ENCODE measurements at places on chromosomes 1 and 21.

DNA sequence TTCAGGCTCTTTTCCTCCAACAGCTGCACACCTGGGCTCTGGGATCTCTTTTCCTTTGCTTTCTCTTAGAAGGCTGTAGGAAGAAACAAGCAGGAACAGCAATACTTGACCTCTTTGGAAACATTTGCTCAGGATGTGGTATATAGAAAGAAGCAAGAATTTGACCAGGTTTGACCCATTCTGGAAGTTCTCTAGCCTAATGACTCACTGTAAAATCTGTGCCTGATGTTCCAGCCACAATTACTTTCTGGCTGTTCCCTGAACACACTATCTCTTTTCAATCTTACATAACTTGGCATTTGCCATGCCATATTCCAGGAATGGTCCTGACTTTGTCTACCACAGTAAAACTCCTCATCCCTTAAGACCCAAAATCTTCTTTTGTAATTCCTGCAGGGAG is 419.9 kb upstream of the DAB1 start:
- peak; percentile 71 for DNase-seq

DNA sequence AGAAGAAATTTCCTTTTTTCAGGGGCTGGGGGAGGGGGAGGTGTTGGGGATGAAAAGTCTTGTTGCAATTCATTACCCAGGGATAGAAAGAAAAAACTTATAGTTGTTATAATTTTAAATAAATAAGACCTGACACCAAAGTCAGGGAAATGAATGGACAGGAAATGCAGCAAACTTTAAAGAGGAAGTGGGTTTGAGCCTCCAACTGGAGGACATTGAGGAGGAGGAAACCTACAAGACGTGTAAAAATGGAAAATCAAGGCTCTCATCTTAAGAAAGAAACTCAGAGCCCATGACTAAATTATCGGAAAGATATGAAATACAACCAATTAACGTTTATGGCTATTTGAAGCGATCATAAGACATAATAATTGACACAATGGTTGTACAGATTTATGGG is 54.4 kb downstream of the NIBAN1 start:
- no peak for DNase-seq

- no peak for DNase-seq
These were observed 169.1 kb downstream of the PRDM16 start for GRCh38 chr1:3237994-3238702.

DNA sequence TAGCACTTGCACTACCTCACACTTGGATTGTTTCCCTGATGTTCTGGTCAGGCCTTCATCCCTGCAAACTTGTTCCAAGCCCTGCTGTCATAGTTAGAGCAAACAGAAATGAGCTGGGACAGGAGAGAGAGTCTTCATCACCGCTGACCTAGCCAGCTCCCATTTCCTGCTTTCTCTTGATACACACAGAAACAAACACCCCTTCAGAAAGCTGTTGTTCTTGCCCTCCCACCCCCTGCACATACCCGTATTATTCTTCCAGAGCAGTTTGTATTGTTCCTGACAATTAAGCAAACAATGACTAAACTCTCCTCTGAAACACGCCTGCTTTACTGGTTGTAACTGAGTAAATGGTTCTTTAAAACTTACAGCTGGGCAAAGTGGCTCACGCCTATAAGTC is 2.9 kb upstream of the SYT2 start:
- no peak for DNase-seq

DNA sequence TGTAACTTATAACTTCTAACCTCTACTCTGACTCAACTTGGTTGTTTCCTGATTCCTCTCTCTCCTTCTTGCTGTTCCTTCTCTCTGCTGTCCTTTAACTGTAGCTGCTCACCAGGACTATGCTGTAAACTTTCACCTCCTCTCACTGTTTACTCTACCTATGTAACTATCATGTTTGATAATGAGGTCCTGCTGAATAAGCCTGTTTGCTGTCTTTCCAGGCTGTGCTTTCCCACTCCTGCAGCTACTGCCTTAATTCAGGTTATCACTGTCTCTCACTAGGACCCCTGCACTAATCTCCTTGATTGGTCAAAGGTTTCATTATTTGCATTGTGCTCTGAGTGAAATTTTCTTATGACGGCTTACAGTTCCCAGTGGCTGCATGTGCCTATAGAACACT is 633.9 kb upstream of the PTBP2 start:
- DNase-seq, result no peak

DNA sequence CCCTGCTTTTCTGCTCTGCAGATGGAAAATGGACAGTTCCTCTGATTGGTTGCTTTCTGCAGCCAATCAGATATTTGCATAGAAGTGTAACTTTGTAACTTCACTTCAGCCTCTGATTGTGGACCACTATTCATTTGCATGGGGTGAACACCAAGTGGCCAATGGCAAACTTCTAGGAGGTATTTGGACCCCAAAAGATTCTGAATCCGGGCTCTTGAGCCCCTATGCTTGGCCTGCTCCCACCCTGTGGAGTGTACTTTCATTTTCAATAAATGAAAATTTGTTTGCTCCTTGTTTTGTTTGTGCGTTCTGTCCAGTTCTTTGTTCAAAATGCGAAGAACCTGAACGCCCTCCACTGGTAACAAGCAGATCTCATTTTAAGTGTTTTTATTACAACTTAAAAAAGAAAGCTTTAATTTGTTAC is 6.4 kb upstream of the GSTM4 start:
- no peak for DNase-seq

DNA sequence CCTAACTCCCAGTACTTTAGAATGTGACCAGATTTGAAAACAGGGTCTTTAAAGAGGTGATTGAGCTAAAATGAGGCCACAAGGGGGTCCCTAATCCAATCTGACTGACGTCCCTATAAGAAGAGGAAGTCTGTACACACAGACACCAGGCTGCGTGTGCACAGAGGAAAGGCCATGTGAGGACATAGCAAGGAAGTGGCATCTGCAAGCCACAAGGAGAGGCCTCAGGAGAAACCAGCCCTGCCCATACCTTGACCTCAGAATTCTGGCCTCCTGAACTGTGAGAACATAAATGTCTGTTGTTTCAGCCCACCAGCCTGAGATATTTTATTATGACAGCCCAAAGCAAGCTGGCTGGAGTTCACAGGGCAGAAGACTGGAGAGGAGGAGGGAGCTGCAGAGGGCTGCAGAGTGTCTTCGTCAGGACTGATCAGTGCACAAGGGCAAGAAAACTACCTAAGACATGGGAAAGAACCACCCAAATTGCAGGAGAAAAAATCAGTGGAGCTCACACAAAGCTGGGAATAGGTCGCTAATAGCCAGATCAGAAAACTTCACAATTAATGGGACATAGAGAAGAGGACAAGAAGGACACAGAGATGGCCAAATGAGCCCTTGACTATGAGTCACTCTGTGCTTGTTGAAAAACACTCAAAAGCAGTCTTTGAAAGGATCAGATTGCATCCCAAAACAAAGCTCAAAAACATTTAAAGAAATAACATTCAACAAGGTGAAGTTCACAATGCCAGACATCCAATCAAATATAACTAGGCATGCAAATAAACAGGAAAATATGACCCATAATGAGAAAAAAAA is 14.1 kb upstream of the WNT9A start:
- DNase-seq, result no peak

DNA sequence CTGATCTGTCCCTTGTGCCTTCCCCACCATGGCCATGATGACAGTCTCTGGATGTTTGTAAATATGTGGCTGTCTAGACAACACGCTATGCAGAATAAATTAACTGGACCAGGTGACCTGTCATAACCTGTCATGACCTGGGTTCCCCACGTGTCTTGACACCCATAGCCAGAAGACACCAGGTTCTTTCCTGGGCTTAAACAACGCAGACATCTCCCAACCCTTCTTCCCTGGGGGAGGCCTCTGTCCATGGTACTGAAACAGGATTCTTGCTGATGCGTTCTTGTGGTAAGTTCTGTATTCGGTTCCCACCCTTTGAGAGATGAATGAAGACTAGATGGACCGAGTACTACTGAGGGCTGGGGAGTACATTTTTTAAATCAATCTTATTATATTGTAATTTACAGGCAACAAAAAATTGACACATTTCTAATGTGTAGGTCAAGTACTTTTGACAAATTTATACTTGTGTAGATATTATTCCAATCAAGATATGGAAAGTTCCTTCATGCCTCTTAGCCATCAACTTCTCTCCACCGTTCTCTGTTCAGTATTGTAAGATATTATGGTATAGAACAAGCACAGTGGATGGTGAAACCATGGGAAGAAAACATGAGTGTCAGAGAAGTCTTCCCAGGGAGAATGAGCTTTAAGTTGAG is 738.8 kb downstream of the PTPRU start:
- DNase-seq, result peak; percentile 59

DNA sequence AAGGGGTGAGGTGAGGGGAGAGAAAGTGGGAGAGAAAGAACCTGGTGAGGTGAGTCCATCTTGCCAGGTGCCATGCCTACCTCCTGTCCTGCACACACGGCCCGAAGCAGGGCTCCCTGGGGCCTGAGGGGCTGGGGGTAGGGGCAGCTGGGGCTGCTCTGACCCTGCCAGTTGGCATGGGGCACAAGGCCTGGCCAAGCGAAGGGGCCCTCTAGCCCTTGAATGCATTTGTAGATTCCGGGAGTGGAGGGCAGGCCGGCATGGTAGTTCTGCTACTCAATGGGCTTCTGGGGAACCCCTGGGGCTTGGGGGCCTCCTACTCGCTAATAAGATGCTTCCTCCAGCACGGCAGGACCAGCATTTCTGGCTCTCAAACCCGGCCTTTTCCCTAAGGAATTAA is 3.6 kb upstream of the PRDM16 start:
- no peak for DNase-seq

DNA sequence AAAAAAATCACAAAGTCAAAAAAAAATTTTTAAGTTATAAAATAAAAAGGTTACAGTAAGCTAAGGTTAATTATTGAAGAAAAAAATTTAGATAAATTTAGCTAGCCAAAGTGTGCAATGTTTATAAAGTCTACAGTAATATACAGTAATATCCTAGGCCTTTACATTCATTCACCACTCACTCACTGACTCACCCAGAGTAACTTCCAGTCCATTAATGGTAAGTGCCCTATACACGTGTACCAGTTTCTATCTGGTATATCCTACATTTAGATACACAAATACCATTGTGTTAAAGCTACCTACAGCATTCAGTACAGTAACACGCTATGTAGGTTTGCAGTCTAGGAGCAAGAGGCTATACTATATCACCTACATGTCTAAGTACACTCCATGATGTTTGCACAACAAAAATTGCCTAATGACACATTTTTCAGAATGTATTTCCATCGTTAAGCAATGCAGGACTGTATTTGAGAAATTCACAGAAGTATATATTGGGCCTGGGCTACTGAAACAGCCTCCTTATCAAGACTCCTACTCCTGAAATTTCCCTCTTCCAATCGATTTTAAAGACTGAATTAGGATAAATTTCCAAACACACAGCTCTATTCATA is 155.1 kb downstream of the COP1 start:
- peak; percentile 4 for DNase-seq

DNA sequence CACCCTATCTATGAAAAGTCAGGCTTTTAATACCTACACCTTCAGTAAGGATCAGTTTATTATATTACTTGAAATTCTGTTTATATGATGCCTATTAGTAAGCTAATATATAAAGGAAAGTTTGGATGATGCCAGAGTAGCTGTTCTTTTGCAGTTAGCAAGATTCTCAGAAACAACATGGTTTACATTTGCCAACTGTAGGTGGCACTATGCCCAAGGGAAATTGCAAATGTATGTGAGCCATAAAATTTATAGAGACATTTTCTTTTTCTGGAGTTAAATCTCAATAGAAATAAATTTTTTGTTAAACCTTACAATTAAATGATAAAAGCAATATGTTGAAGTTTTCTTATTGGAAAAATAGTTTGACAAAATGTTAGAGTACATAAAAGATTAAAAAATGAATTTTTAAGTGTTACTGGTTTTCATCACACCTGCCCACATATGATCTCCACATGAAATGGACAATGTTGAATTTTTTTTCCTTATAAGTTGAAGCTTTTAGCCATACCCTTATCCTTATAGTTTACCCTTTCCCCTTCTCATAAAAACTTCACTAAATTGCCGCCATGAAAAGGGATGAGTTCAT is 32.1 kb upstream of the EPHX4 start:
- peak; percentile 55 for DNase-seq

GRCh38 chr1:159922511-159923202 is 2.6 kb downstream of the TAGLN2 start:
- DNase-seq, result no peak

GRCh38 chr1:202230939-202231645 is 37.5 kb downstream of the LGR6 start:
- DNase-seq, result no peak

DNA sequence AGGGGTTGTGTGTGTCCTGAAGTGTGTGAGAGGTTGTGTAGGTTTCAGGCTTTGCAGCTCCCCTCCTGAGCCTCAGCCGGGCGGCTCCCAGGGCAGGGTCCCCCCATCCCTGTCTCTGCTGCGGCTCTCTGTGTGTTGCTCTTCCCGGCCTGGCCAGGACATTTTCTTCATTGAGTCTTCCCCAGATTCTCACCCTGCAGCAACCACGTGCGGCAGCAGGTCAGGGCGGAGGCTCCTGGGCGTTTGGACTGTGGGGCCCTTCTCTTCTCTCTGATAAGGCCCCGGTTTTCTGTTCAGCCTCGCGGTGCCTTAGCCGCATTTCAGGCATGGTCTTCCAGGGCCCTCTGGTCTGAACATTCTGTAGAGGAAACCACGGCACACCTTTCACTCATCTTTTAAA is 1.8 kb upstream of the TCP10L start:
- DNase-seq, result no peak

DNA sequence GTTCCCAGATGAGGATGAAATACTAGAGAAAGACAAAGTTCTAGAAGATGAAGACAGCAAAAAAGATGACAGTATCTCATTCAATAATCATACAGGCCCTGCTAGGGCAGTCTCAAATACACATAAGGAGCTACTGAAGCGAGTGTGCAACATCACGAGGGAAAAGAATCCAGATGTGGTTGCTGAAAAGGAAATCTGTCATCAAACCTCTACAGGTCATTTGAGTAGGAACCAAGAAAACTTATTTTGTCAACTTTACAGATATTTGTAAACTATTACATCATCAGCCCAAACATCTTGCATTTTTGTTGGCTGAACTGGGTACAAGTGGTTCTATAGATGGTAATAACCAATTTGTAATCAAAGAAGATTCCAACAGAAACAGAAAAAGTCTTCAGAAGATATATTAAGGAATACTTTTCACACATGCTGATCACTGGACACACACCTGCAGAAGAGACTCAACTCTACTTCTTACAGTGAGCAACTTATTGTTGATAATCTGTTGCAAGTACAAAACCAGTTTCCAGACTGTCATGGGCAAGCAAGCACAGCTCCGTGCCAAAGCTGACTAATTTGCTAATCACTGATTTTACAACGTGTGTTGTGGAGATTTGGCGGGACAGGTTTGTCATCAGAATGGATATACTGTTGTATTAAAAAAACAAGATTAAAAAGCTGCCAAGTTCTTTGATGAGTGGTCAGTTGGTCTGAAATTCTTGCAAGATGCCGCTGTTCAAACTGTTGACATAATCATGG is 42.1 kb downstream of the TRIM33 start:
- no peak for DNase-seq

GRCh38 chr1:61782771-61783170 is 40.5 kb downstream of the PATJ start:
- DNase-seq, result no peak
